ENCODE measurements at places on chromosomes 2 and 18.

DNA sequence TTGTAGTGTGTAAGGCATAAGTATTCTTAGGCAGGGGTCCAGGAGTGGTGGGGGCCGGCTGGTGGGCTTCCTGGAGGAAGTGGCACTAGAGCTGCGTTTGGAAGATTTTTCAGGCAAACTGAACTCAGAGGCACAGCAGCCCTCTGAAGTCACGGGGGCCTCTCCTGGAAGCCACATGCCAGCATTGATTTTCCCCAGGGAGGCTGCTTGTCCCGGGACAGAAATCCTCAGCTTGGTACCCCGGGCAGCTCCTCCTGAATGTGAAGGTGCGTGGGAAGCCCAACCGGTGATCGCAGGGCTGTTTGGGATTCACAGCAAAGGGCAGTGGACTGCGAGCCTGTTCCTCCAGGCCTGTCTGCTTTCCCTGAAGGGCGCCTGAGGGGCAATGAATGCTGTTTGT is 1.6 kb upstream of the PDIA6 start:
- DNase-seq, result no peak

GRCh38 chr2:83944191-83944590 is 514.9 kb downstream of the SUCLG1 start:
- DNase-seq, result no peak

GRCh38 chr2:121790276-121790956 is 35.0 kb downstream of the TSN start:
- no peak for DNase-seq

DNA sequence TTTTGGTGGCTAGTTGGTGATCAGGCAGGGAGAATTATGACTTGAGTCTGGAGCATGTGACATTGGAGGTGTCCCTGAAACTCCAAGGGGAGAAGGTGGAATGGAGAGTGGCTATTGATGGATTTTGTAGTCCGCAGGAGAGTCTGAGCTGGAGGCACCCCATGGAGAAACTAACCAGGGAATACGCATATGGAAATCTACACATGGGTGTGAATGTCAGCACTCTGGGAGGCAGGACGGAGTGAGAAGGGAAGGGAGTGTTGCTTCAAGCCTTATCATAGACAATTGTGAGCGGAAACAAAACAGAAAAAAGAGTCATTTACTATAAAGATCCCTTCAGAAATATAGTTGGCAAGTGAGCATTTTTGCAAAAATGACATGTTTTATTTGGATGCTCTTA is 667 bp upstream of the SCYGR4 start:
- no peak for DNase-seq

GRCh38 chr2:145044491-145044890 is 524.6 kb upstream of the ZEB2 start:
- no peak for DNase-seq

DNA sequence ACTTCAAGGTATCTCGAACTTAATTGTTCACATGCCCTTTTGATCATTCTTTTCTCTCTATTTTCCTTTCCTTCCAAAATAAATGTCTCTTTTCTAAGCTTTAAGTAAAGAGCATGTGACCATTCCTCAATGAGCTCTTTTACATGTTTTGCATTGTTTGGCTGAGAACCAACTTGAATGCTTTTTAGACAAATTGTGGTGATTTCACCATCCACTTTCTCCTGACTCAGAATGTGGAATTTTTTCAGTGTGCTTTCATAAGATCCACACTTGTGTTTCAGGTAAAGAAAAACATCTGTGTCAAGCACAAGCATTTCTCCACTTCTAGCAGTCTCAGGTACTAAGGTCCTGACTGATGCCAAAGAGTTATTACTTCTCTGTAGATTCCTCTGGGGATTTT is 10.7 kb downstream of the RBM43 start:
- no peak for DNase-seq

- no peak for DNase-seq
Measured at GRCh38 chr2:88692187-88692586, 714 bp downstream of the RPIA start.

- DNase-seq, result no peak
Measured at GRCh38 chr2:17662723-17663122, 90.9 kb downstream of the SMC6 start.

- no peak for DNase-seq
Measured at GRCh38 chr18:59783138-59783537, 85.9 kb upstream of the CCBE1 start.

- DNase-seq, result no peak
Measured at GRCh38 chr2:187689372-187689771, 135.1 kb upstream of the TFPI start.

DNA sequence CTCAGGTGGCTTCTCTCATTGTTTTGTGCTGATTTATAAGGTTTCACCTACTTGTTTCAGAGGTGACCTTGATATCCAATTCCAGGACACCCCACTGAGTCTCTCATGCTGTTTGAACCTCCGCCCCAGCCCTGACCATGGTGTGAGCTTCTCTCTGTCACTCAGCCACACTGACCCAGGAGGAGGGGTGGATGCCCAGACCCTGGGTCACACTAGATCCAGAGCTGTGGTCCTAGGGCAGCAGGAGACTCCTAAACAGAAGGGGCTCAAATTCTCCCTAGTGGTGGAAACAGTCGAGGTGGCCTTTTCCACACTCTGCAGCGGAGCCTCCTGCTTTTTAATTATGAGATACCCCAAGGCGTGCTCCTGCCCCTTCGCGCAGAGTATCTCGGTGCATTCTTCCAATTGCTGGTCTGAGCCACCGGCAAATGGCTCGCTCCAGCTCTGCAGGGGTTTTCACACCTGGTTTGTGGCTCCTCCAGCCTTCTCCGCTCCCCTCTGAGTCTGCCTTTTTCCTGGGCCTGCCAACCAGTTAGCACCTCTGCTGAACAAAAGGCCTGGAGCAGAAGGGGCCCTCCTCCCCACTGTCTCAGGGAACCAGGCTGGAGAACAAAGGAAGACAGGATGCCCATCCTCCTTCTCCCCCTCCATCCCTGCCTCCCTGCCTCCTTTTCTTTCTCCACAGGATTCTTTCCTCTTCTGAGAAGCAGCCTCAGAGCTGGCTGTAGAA is 147.3 kb upstream of the SPRED2 start:
- DNase-seq, result no peak

DNA sequence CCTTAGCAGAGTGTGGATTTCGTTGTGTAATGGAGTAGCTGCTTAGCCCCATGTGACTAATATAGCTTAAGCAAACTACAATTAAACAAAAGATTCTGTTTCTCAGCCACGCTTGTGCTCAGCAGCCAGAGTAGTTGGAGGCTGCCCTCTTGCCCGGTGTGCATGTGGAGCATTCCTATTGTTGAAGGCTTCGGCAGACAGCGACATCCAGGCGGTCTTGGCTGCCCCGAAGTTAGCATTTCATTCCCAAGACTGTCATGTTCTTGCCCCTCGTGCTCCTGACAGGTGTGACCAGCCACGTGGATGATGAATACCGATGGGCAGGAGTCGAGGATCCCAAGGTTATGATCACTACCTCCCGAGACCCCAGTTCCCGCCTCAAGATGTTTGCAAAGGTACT is 2.4 kb downstream of the IMP4 start:
- no peak for DNase-seq

DNA sequence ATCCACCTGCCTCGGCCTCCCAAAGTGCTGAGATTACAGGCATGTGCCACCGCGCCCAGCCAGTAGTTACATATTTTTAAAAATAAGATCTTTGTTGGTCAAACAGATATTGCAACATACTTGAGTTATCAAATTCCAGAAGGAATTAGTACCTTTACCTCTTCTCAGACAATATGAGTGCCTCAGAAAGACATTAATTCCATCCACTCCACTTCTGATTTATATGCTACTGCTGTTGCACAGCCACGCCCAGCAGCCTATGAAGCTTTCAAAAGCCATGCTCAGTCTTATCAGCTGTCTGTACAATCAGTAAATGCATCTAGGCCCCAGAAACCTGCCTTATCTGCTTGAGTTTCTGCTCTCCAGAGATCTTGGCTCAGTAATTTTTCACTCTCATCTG is 47.8 kb downstream of the MEX3C start:
- DNase-seq, result no peak

DNA sequence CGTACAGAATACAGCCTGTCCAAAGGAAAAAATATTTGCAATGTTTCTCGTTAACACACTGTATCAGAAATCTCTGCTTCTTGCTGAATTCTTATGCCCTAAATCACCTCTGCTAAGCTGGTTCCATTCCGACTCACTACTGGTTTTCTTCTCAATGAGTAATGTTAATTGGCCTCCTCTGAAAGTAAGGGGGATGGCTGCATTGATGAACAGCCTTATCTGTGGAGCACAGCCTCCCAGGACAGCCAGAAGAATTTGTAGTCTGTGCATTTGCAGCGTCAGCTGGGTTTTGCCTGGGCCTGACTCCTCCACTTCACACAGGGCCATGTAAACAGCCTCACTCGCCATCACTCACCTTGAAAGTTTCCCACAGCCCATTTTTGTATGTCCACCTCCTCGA is 127.7 kb downstream of the RNF152 start:
- DNase-seq, result no peak

DNA sequence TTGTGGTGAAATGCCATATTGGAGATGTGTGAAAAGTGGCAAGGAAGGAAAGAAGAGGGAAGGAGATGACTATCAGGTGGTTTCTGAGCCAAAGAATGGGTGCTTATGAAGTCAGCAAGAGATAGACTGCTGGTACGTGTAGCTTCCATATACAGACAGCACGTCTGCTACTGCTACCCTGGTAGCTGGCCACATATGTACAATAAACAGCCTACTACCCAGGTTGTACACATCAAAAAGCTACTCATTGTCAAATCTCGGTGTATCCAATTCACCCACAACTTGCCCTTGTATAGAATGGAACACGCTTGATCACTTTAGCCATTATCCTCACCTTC is 761.8 kb downstream of the LRRTM4 start:
- DNase-seq, result no peak

- no peak for DNase-seq
Measured at GRCh38 chr2:147297820-147298219, 547.0 kb upstream of the ACVR2A start.

DNA sequence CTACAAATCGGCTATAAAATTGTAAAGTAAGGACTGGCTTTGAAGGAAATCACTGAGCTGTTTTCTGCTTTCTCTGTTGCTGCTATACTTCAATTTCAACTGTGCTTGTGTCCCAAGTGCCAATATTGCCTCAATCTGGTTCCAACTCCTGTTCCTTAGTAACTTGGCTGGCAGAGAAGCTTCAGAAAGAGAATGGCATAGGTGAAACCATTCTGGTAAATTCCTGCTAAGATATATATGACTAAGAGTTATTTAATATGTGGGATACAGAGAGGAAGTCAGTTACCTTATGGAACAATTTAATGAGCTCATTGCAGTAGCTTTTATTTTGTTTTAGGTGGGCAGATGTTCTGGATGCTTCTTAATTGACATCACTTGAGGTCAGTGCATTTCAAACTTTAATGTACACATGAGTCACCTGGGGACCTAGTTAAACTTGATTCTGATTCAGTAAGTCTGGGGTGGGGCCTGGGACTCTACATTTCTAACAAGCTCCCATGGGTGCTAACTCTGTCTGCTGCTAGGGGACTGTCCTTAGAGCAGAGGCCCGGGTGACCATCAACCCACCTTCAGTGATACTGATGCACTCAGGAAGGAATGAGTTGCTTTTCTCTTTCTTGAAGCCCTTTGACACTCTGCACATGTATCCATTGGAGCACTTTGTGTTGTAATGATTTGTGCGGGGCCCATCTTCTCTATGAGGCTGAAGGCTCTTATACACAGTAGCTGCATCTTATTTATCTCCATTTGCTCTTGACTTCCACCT is 47.6 kb downstream of the LIPG start:
- DNase-seq, result no peak

DNA sequence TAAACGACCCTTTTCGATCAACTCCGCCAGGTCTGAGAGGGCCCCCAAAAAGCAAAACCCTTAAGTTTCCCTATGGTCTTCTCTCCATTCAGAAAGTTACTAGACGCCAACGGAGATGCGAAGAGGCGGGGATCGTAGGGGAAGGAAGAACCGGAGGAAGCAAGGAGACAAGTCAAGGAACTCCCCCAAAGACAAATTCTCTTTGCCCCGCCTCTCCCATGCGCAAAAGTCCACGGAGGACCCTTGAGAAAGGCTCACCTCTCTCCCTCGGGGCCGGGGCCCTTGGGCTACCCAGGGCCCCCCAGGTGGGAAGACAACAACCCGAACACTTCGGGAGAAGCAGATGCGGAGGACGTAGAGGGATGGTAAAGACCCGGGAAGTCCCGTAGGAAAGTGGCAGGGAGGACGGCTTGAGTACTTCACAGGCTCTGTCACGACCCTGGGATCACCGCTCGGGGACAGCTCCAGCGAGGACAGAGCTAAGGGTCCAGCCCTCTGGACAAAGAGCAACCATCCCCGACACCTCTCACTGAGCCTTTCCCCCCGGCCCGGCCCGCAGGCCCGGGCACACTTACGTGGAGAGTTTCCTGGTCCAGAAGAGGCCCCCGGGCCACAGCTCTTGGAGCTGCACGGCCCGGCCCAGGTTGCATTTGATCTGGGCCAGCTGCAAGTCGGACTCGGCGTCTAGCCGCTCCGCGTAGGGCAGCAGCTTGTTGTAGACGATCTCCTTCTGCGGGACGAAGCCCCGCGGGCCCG is 647 bp downstream of the PSME4 start:
- DNase-seq, result no peak

DNA sequence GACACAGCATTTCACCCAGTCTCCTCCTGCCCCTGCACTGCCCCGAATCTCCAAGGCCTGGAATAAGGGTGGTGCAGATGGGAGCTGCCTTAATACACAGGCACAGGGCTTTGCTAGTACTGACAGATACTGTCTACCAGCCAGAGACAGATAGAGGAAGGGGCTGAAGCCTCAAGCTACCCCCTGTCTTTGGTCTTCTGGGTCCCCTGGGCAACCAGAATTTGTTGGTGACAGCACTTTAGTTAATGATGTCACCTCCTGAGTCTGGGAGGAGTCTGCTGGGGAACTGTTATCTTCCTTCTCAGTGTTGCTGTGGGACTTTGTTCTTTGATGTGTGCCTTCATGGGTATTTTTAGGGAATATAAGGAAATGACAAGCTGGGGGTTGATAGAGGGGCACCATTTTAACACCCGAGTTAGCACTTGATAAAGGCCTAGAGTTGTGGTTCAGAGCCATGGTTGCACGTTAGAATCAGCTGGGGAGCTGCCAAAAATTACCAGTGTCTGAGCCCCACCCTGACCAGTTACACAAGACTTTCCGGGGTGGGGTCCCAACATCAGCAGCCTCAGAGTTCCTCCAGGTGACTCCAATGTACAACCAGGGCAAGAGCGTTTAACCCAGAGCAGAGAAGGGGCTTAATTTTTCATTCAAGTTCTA is 136.8 kb downstream of the SMAD7 start:
- no peak for DNase-seq

- DNase-seq, result no peak
Measured at GRCh38 chr2:70514612-70515055, 39.0 kb downstream of the TGFA start.

DNA sequence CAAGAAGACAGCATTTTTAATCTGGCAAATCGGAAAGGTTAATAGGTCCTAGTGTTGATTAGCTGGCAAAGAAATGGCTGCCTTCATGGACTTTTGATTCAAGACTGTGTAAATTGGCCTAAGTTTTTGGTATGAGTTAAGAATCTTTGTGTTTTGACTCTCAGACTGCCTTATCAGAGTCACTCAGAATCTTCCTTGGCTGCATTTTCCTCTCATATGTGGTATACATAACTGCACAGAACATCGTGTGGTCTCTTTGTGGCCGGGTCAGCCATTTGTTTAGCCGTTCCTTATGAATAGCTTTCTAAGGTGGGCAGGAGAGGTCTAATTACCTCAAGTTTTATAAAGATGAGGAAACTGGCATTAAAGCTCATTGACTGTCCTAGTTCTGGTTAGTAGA is 30.1 kb downstream of the CAB39 start:
- no peak for DNase-seq

GRCh38 chr2:177639262-177639914 is 246.8 kb downstream of the AGPS start:
- DNase-seq, result no peak

All from cortex of kidney (tissue), 1 donor.